ENCODE measurements at places on chromosomes 7 and 10. TPM values are rescaled to one million over a fixed set of nuclear protein-coding genes. Genes with fewer than 3 reads are reported as not detected.

The ASB10 gene
- total RNA-seq = not detected

DNA sequence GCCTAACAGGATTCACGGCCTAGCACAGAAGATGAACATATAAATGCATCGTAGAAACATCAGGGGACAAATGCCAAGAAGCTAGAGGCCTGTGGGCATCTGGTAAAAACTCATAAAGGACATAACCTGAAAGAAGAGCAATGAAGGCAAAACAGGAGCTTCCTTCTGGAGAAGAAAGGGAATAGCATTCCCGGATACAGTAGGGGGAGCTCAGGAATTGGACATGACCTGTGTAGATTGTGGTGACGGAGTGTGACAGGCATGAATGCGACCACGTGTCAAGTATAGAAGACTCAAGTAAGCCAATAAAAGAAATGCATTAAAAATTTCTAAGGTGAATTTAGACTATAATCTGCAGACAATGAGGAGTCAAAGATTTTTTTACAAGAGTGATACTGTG lies 270.1 kb downstream of the AGMO start:
- DNase-seq = no peak
- no peak overlapping the region for H3K27ac ChIP-seq
- no peak overlapping the region for H3K4me3 ChIP-seq
- H3K27me3 ChIP-seq = no peaks in the 10 kb centered on the region
- H3K4me1 ChIP-seq = no peaks in the 10 kb centered on the region

The KNDC1 gene
- total RNA-seq = not detected

DNA sequence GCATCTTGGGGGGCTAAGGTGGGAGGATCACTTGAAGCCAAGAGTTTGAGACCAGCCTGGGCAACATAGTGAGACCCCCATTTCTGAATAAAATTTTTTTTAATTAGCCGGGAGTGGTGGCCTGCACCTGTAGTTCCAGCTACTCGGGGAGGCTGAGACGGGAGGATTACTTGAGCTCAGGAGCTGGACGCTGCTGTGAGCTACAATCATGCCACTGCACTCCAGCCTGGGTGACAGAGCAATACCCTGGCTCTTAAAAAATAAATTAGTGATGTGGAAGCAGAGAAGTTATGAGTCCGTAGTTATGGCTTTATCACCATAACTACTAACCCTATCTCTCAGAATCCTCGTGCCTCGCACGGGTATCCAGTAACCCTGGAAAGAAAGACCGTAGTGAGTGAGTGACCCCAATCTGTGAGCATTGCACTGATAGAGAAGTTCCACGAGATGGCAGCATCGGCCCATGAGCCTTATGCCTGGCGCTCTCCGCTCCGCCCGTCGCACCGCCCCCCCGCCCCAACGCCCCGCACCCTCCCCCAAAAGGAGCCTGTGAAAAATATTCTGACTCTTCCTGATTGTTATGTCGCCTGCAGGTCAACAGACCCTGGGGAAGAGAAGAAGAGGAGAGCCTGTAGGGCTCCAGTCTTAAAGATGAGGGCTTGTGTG lies 4.9 kb upstream of the SLC29A3 start:
- H3K36me3 ChIP-seq = no peaks in the 10 kb centered on the region
- peaks cover 18% of the 10 kb centered on the region for H3K4me1 ChIP-seq
- no peak overlapping the region for H3K4me3 ChIP-seq
- DNase-seq = peak; percentile 71
- H3K27me3 ChIP-seq = peaks cover 7% of the 10 kb centered on the region

DNA sequence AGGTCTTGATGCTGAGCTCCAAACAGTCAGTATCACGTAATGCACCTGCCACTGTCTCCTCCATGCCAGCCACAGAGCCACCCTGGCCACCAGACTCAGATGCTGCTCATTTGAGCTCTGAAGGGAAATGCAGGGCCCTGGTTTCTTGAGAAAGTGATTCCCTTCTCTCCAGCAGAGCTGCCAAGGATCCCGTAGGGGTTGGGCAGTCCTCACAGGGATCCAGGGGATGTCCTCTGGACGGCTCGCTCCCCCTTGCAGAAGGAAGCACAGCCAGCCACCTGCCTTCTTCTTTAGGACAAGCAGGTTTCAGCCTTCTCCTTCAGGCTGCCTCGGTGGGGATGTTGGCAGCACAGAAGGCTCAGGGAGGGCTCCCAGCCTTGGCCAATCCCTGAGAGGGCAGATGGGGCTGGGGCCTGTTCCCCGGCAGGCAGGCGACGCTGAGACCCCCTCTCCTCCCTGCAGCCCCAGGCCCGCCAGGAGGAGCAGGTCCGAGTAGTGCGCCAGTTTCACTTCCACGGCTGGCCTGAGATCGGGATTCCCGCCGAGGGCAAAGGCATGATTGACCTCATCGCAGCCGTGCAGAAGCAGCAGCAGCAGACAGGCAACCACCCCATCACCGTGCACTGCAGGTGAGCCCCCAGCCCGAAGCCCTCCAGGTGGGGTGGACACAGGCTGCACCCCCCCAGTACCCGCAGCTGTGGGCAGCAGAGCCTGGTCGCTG lies 48.9 kb downstream of the MKI67 start:
- H3K27ac ChIP-seq = no peak overlapping the region
- H3K4me1 ChIP-seq = no peaks in the 10 kb centered on the region
- no peaks in the 10 kb centered on the region for H3K27me3 ChIP-seq
- H3K4me3 ChIP-seq = no peak overlapping the region

DNA sequence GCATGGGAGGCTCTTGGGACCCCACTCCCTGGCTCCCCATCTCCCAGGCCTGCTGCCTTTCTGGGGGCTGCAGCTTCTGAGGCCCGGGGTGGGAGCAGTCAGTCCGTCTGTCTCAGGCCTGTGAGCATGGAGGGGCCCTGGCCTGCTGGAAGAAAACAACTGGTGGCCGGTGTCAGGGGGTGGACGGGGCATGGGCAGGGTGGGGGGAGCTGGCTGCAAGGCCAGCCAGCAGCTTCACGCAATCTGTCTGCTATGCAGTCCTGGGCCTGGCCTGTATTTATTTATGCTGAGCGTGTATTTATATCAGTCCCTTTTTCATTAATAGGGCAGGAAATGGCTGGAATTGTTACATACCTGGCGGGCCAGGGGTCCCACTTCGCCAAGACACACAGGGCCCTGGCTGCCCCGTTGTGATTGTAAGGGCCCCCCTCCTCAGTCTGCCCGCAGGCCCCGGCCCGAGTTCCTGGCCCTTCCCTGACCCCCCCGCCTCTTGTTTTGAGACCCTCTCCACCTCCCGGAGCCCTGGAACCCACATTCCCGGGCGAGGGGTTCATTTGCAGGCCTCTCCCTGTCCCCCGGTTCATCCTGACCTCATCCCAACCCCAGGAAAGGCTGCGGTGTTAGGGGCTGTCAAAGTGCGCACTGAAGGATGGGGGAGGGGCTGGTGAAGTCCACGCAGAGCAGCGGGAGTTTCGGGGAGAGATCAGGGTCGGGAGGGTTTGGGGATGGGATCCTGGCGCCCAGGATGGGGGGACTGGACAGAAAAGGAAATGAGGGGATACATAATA lies 8.2 kb downstream of the TMEM270 start:
- no peaks in the 10 kb centered on the region for H3K4me1 ChIP-seq
- no peak overlapping the region for H3K4me3 ChIP-seq
- no peak overlapping the region for H3K27ac ChIP-seq
- no peak for DNase-seq
- no peaks in the 10 kb centered on the region for H3K36me3 ChIP-seq

The IQCE gene
- 8.4 TPM for total RNA-seq

The EMX2 gene
- not detected for total RNA-seq

- no peaks in the 10 kb centered on the region for H3K4me1 ChIP-seq
- H3K27me3 ChIP-seq = no peaks in the 10 kb centered on the region
- no peaks in the 10 kb centered on the region for H3K36me3 ChIP-seq
- no peak overlapping the region for H3K4me3 ChIP-seq
- no peak overlapping the region for H3K27ac ChIP-seq
Measured at GRCh38 chr10:106716381-106716780, 448.1 kb downstream of the SORCS1 start.

The HOXA13 gene
- total RNA-seq = not detected

- H3K27me3 ChIP-seq = no peaks in the 10 kb centered on the region
- no peaks in the 10 kb centered on the region for H3K4me1 ChIP-seq
- no peak overlapping the region for H3K4me3 ChIP-seq
- H3K36me3 ChIP-seq = no peaks in the 10 kb centered on the region
- DNase-seq = no peak
- H3K27ac ChIP-seq = no peak overlapping the region
Measured at GRCh38 chr10:33758299-33758698, 423.8 kb upstream of the NRP1 start.

DNA sequence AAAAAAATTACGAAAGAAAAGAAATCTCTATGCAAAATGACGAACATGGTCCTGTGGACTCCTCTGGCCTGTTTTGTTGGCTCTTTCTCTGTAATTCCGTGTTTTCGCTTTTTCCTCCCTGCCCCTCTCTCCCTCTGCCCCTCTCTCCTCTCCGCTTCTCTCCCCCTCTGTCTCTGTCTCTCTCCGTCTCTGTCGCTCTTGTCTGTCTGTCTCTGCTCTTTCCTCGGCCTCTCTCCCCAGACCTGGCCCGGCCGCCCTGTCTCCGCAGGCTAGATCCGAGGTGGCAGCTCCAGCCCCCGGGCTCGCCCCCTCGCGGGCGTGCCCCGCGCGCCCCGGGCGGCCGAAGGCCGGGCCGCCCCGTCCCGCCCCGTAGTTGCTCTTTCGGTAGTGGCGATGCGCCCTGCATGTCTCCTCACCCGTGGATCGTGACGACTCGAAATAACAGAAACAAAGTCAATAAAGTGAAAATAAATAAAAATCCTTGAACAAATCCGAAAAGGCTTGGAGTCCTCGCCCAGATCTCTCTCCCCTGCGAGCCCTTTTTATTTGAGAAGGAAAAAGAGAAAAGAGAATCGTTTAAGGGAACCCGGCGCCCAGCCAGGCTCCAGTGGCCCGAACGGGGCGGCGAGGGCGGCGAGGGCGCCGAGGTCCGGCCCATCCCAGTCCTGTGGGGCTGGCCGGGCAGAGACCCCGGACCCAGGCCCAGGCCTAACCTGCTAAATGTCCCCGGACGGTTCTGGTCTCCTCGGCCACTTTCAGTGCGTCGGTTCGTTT lies 83.5 kb upstream of the SLF2 start:
- H3K36me3 ChIP-seq = peaks cover 2% of the 10 kb centered on the region
- no peak overlapping the region for H3K27ac ChIP-seq
- DNase-seq = peak; percentile 19
- peaks cover 65% of the 10 kb centered on the region for H3K27me3 ChIP-seq
- peaks cover 24% of the 10 kb centered on the region for H3K4me1 ChIP-seq
- peak overlapping the region; percentile 70 for H3K4me3 ChIP-seq

- peaks cover 15% of the 10 kb centered on the region for H3K4me1 ChIP-seq
- no peak for DNase-seq
- H3K27me3 ChIP-seq = peaks cover 8% of the 10 kb centered on the region
- no peak overlapping the region for H3K4me3 ChIP-seq
Measured at GRCh38 chr7:26662646-26663045, 201.7 kb downstream of the SKAP2 start.

Measured in activated CD4-positive, alpha-beta T cell treated with anti-CD3 and anti-CD28 coated beads for 36 hours (primary cell).